ENCODE measurements at places on chromosomes 3 and 15.

DNA sequence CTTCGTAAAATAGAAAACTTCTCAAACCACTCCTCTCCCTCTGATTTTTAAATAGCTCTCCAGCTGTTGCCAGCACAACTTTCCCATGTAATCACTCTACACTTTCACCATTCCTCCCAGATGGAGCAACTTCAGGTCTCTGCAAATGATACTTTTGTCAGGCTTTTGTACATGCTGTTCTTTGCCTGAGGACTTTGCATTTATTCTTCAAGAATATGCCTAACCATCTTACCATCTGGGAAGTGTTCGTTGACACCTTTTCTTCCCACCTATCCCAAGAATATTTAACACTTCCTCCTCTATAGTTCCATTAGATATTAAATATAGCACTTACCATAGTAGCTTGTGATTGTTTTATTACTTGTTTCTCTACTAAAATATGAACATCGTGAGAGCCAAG lies 703.7 kb downstream of the CADM2 start:
- DNase-seq, result no peak

GRCh38 chr15:60908888-60909287 lies 320.2 kb downstream of the RORA start:
- no peak for DNase-seq

DNA sequence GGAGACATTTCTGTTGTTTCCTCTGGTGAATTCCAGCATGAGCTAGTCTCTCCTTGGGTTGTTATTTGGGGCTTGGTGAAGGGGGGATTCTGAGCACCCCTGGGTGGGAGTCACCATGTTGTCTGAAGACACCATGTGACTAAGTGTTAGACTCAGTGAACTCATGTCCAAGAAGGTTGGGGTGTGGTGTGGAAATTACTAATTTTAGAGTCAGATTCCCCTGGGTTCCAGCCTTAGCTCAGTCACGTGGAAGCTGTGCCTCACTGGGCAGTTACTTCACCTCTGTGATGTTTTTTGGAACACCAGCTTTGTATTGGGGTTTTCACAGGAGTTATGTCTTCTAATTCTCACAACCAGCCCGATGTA lies 171.5 kb downstream of the RPLP1 start:
- no peak for DNase-seq

GRCh38 chr15:74897300-74897701 lies 7.5 kb downstream of the MPI start:
- DNase-seq, result no peak

DNA sequence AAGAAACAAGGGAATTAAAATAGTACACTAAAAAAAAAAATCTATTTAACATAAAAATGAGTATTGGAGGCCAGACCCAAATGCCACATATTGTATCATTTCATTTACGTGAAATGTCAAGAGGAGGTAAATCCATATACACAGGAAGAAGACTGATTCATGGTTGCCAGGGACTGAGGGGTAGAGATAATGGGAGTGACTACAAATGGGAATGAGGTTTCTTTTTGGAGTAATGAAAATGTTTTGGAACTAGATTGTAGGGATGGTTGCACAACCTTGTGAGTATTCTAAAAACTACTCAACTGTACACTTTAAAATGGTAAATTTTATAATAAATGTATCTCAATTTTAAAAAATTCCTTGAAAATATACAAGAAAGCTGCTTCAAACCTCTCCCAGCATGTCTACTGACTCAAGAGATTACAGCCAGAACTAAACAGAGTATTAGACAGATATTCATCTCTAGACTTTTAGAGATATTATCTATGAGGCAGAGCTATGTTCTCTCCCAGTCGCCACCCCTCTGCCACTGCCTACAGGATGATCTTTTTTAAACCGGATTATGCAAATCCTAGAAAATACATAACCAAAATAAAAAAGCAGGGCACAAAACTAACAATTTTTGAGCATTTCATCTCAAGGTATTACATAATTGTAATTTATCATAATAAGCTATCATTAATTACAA lies 6.2 kb downstream of the HLTF start:
- no peak for DNase-seq

- DNase-seq, result no peak
These were observed 30.6 kb upstream of the OXTR start for GRCh38 chr3:8800016-8800415.

GRCh38 chr15:38130740-38131498 lies 121.7 kb upstream of the SPRED1 start:
- DNase-seq, result peak; percentile 93

- DNase-seq, result no peak
These were observed 951.5 kb upstream of the CFAP20DC start for GRCh38 chr3:60001369-60001768.

GRCh38 chr15:95894407-95894956 lies 436.0 kb upstream of the NR2F2 start:
- no peak for DNase-seq

DNA sequence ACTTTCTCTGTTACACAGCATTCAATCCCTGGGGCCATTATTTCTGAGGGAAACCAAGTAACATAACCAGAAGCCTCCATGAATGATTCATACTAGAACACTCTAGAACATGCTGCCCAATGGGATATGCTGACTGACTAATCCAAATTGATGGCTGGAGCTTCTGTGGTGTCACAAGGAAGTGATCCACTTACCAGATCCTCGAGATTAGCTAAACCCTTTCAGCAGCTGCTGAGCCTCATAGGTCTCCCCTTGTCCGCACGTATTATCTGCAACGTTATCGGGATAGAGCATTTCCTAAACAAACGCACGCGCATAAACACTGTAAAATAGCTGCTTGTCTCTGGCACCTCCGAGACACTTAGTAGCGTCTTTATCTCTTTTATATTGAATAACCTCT lies 61.2 kb upstream of the PROK2 start:
- no peak for DNase-seq

GRCh38 chr15:86645925-86646500 lies 566.3 kb downstream of the AGBL1 start:
- DNase-seq, result no peak

Measured in fibroblast of skin of scalp (primary cell).